ENCODE measurements at places on chromosomes 5 and 9.
A peak's percentile ranks its signal among the peaks of the same experiment; 100 is the strongest.

GRCh38 chr9:91202736-91203283 is 158.9 kb downstream of the AUH start:
- no peak for DNase-seq

DNA sequence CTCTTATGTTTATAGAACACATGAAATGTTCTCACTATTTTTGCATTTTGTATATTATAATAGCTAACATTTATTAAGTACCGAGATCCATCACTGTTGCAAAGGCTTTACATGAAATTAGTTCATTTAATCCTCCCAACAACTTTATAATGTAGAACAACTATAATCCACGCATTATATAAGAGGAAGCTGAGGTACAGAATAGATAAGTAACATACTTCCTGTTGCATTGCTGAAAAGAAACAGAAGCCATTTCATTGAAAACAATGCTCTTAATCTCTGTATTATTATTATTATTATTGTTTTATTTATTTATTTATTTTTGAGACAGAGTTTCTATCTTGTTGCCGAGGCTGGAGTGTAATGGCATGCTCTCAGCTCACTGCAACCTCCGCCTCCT is 7.9 kb upstream of the INSYN2B start:
- no peak for DNase-seq

DNA sequence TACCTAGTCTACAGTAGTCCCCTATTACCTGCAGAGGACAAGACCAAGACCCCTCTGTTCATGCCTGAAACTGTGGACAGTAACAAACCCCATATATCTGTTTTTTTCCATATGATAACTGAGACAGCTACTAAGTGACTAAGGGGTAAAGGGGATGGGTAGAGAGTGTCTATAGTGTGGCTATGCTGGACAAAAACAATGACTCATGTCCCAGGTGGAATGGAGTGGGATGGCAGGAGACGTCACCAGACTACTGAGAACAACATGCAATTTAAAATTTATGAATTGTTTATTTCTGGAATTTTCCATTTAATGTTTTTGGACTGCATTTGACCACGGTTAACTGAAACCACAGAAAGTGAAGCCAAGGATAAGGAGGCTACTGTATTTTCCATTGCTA is 171.8 kb downstream of the AGTPBP1 start:
- no peak for DNase-seq

DNA sequence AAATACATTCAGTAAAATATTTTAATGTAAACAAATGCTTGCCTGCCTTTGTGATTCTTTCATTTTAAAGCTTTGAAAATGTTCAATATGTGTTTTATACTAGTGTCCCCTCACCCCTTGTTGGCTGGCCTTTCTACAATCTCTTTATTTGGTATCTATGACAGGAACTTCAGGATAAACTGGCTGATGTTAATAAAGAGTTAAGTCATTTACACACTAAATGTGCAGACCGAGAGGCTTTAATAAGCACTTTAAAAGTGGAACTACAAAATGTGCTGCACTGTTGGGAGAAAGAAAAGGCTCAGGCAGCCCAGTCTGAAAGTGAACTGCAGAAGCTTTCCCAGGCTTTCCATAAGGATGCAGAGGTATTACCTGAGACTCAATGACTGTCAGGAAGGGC is 171.8 kb downstream of the CCDC171 start:
- DNase-seq = no peak

- no peak for DNase-seq
These were observed 812.0 kb downstream of the CDH18 start for GRCh38 chr5:19175776-19176570.

DNA sequence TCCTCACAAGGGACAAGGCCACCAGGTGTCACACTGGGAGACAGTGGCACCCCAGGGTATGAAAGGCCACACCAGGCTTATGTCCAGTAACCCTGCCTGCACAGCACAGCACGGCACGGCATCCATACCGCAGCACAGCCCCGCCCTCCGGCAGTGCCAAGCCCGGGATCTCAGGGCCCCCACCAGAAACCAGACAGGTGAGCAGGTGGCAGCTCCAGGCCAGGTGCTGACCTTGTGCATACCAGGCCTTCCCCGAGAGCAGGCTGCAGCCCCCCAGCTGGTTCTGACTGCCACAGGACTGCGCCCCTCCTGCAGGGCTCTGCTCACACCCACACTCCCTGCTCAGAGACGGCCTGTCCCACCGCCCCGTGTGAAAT is 56.5 kb downstream of the ADAMTS2 start:
- no peak for DNase-seq

DNA sequence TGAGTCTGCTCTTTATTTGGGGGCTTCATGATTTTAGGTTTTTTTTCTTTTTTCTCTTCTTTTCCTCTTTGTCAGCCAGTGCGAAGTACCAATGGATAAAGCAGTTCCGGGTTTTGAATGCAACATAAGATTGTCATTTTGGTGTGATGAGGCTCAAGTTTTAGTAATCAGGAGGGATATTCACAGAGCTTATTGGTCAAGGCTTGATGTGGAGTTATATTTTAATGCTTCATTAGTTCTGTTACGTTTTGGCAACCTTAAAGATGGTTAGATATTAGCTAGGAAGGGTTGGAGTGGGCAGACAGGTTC is 1.4 kb downstream of the PIK3R1 start:
- DNase-seq = no peak

GRCh38 chr5:178119915-178120606 is 6.7 kb downstream of the N4BP3 start:
- DNase-seq = no peak

GRCh38 chr9:83999141-83999918 is 18.7 kb downstream of the RMI1 start:
- no peak for DNase-seq

DNA sequence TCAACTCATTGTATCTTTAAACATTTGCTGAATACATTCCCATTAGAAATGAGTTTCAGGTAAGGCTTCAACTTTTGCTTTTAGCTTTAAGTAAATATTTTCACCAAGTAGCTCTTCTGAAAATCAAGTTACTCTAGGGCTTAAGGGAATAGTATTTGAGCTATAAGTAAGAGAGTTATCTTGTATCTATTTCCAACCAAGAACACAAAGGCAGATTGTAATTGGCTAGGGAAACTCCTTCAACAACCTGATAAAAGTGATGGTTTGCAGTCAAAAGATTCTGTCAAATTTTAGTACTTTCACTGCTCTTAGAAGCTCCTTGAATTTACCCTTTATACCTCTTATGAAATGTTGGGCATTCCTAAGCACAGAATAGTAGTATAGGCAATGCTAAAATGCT is 13.0 kb downstream of the ELL2 start:
- DNase-seq = no peak

GRCh38 chr5:139177809-139178588 is 20.2 kb downstream of the SIL1 start:
- DNase-seq = peak; percentile 80

DNA sequence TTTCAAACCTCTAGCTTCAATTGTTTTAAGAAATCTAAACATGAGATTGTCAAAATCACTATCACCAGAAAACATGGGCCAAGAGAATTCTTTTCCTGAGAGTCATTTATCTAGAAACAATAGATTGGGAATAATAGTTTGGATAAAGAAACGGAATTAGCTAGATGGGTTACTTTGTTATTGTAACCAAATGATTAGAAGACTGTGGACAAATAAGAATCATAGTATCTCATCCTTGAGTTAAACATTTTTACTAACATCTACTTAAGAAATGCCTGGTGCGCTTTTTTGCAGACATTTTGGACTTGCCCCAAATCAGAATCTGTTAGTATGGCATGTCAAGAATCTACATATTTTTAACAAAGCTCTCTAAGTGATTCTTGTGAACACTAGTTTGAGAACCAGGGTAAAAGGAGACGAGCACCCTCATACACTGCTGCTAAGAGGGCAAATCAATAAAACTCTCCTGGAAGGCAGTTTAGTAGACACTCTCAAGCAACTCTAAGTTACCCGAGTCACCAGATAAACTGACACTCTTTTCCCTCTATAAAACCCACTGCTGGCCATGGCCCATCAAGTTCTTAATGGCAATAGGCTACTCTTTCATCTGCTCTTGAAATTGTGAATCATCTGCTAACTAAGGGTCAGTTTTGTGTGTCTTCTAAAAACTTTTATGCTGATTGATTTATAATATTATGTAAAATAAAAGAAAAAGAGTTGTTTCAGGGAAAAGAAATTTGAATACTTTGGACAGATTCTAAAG is 39.1 kb downstream of the TPD52L3 start:
- DNase-seq = no peak

DNA sequence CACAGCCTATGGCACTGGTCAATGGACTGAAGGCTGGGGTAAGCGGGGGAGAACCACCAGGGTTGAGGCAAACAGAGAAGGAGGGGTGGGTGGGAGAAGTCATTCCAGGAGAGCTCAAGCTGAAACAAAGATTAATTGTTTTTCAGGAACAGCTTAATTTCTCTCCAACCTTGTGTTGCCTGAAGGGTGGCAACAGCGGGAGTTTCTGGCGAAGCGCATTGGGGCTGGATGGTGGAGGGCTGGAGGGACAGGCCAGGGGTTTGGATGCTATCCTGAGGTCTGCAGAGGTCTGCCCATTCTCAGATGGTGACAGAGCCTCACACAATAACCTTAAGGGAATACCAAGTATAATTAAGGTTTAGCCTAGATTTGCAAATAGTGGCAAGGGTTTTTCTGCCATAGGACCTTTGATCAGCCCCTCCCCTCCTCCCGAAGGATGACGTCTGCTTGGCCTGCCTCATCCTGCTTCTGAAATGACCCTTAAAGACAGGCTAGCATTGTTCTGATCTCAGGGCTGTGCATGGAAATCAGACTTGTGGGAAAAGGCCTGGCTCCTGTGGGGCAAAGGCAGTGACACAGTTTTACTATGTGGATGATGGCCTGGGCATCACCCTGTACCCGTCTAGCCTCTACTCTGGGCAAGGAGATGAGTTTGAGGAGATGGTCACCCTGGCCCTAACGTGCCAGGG is 32.7 kb downstream of the PSD2 start:
- no peak for DNase-seq

GRCh38 chr5:15320871-15321270 is 179.1 kb upstream of the FBXL7 start:
- DNase-seq = no peak

DNA sequence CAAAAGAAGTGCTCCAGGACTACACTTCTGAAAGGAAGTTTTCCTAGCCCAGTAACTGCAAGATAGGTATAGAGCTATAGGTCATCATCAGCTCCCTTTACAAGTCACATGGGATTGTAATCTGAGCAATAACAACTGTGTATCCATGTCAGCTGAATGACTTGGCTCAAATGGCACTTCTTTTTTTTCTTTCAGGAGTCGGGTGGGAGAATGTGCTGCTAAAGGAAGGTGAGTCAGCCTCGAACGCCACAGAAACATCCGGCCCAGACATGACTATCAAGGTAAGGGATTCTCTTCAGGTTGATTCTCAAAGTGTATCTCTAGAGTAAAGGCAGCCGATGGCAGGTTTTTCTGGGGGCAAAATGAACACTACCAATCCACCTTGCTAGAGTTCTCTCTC is 192.2 kb downstream of the C9orf152 start:
- DNase-seq = no peak

GRCh38 chr9:95552814-95553546 is 36.2 kb upstream of the PTCH1 start:
- no peak for DNase-seq

DNA sequence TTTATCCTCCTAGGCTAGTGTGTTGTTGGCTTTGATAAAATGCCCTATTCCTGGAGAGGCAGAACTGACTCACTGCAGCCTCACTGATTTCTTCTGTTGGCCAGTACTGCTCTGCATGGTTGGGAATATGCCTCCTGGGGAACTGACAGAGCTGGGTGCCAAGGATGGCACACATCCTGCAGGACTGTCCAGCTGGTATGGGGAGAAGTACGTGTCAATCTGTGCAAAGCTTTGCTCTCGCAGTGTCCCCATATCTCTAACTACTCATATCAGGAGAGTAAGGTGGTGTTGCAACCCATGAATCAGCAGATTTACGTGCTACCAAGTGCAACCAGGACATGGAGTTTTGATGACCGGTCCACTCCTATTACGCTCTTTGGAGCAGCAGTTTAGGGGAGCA is 74.7 kb downstream of the TEK start:
- no peak for DNase-seq

DNA sequence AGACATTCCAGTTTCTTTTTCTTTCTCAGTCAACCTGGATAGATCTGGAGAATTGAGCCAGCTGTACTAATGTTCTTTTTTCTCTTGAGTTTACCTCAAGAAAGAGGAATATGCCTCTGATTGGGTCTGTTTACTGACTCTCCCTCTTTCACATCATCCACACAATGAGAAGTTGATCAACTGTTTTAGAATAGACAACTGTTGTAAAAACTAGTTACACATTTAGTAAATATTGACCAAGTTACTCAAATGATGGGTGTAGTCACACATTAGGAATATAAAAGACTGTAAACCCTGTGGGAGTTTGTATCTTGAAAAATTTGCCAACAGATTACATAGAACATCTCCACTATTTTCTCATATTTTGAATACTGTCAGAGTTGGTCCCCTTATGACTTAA is 330.8 kb downstream of the FER start:
- DNase-seq = no peak

DNA sequence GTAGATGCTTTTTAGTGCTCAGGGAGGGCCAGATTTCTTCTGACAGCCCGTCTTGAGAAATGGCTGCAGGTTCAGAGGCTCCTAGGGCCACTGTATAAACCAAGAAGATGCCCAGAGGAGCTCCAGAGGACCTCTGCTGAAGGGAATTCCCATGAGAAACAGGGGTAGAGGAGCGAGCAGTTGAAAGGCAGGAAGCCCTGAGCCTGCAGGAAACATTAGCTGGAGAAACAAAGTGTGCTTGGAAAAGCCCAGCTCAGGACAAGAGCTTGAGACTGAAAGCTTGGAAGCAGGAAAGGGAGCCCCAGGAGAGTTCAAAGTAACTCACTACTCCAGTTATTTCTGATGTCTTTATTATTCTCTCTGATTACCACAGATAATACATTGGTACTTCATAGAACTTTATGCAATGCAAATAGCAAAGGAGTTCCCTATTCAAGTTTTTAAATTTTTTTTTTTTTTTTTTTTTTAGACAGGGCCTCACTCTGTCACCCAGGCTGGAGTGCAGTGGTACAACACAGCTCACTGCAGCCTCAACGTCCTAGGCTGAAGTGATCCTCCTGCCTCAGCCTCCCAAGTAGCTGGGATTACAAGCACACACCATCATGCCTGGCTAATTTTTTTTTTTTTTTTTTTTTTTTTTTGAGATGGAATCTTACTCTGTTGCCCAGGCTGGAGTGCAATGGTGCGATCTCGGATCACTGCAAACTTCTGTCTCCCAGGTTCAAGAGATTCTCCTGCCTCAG is 16.5 kb downstream of the HBEGF start:
- no peak for DNase-seq

DNA sequence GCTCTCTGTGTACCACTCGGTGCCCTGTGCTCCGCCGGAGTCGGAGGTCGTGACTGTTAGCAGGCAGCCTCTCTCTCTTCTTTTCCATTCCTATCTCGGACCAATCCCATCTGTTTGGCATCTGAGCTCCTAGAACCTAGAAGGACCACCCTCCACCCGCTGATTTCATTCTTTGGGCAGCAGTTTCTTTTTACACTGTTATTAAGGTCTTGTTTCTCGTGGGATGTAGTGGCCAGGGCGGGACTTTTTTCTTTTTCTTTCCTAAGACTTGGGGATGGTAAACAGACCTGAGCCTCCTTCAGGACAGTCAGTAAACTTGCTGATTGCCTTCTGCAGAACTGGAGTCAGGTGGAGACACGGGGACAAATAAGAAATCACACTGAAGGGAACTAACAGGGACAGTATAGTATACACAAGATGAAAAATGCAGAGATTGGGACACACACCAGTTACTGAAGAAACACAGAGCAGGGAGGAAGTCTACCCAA is 500 bp downstream of the URM1 start:
- no peak for DNase-seq

Data from COR-L47 (cell line).